Common myeloid progenitor, CD34-positive (primary cell): ENCODE measurements at places on chromosomes 12 and 14.

DNA sequence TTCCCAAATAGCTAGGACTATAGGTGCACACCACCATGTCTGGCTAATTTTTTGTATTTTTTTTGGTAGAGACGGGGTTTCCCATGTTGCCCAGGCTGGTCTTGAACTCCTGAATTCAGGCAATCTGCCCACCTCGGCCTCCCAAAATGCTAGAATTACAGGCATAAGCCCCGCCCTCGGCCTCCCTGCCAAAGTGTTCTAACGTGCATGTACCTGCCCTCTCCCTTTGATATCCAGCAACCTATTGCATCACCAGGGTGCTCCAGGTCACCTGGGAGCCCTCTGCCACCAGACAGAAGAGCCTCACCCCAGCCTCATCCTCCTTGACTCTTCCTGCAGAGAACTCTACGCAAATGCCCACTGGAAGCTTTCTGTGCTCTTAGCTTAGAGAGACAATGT, 2.2 kb upstream of the EML1 start:
- no peaks in the 10 kb centered on the region for H3K36me3 ChIP-seq
- peaks cover 15% of the 10 kb centered on the region for H3K27me3 ChIP-seq
- H3K4me1 ChIP-seq, result peaks cover 8% of the 10 kb centered on the region
- H3K27ac ChIP-seq, result no peak overlapping the region
- H3K4me3 ChIP-seq, result no peak overlapping the region
- DNase-seq, result no peak

GRCh38 chr12:20985399-20985798, 145.6 kb upstream of the SLCO1B1 start:
- no peaks in the 10 kb centered on the region for H3K27me3 ChIP-seq
- H3K27ac ChIP-seq, result no peak overlapping the region
- no peak for DNase-seq

- H3K4me3 ChIP-seq, result no peak overlapping the region
- peak; percentile 20 for DNase-seq
- H3K27me3 ChIP-seq, result no peaks in the 10 kb centered on the region
- no peaks in the 10 kb centered on the region for H3K36me3 ChIP-seq
- H3K4me1 ChIP-seq, result peaks cover 19% of the 10 kb centered on the region
Measured at GRCh38 chr14:70988452-70988851, 81.2 kb downstream of the PCNX1 start.

DNA sequence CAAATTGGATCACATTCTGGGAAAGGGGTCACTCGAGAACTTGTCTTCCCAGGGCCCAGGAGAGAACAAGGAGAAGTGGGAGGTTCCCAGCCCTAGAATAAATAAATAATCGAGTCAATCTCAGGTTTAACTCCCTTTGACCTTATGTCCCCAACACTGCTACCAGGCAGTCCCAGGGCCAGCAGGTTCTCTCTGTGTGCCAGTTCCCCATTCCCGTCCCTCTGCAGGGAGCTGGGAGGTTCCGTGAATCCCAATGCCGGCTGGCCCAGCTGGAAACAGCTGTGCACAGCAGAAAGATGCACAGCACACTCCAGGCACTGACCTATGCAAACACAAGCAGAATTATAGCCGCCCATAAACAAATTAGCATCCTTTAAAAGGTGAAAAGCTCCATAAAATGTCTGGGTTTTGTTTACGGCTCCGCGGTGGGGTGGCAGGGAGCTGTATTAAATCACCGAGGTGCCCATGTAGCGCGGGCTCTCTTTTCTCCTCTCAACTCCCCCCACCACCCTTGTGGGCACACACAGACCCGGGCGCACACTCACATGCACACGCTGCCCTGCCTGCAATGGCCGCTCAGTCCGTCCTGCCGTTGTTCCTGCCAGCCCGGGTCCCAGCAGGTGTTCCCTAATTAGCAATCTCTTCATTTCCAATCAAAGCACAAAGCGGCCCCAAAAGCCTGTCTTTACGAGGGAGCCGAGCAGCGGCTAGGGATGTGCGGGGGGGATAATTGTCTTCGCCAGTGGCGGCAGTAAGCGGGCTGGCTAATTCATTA, 46.6 kb upstream of the ESRRB start:
- peaks cover 14% of the 10 kb centered on the region for H3K27me3 ChIP-seq
- no peak overlapping the region for H3K27ac ChIP-seq
- H3K4me1 ChIP-seq, result peaks cover 6% of the 10 kb centered on the region
- no peak for DNase-seq
- no peak overlapping the region for H3K4me3 ChIP-seq
- H3K36me3 ChIP-seq, result no peaks in the 10 kb centered on the region

DNA sequence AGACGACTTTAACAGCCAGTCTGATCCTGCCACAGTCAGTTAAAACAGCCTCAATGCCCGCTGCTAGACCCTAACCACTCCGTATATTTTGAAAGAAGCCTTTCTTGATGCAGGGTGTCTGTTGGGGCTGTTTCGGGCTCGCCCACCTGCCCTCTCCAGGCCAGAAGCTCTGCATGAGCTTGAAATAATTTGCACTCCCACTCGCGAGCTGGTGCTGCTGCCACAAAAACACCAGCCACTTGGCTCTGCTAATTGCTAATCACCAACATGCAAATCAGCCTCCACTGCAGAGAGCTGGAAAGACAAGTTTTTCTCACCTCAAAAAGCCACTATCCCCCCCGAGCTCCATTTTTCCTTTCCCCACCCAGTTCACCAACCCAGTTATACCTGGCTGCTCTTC, 15.5 kb downstream of the BAZ2A start:
- DNase-seq, result no peak
- H3K36me3 ChIP-seq, result peaks cover 83% of the 10 kb centered on the region
- no peaks in the 10 kb centered on the region for H3K27me3 ChIP-seq

GRCh38 chr12:81284137-81284536, 206.3 kb downstream of the ACSS3 start:
- H3K4me1 ChIP-seq, result no peaks in the 10 kb centered on the region
- no peak overlapping the region for H3K27ac ChIP-seq
- no peaks in the 10 kb centered on the region for H3K27me3 ChIP-seq
- no peaks in the 10 kb centered on the region for H3K36me3 ChIP-seq
- no peak for DNase-seq

DNA sequence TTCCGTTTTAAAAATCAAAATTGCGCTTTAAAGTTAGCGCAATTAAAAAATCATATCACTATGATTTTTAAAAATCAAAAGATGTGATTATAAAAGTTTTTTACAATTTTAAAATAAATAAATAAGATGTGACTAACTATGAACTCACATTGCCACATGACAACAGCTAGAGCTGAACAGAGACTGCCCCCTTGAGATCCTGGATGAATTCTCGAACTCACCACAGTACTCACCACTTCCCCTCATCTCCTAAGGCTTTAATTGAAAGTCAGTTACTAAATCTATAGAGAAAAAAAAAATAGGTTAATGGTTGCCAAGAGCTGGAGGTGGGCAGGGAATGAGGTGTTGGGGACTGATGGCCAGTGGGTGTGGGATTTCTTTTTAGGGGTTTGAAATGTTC, 384.2 kb downstream of the ZFP36L1 start:
- no peaks in the 10 kb centered on the region for H3K27me3 ChIP-seq
- peak; percentile 42 for DNase-seq
- no peaks in the 10 kb centered on the region for H3K36me3 ChIP-seq
- no peak overlapping the region for H3K4me3 ChIP-seq
- no peak overlapping the region for H3K27ac ChIP-seq
- H3K4me1 ChIP-seq, result peaks cover 10% of the 10 kb centered on the region

DNA sequence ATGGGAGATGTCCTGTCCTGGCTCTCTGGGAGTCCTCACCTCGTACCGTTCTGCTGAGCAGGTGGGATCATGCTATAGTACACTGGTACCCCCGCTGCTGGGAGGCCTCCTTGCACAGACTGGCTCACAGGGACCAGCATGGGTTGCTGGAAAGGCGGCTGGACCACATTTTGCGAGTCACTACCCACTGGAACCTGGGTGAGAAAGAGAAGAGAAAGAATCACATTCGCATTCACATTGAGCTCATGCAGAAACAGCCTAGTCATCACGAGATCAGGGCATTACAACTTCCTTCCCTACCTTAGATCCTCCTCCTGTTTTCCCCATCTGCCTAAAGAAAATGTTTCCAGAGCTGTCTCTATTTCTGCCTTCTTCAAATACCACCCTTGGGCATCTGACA, 17.3 kb upstream of the STAC3 start:
- no peak overlapping the region for H3K27ac ChIP-seq
- peak; percentile 50 for DNase-seq
- no peaks in the 10 kb centered on the region for H3K27me3 ChIP-seq
- peaks cover 16% of the 10 kb centered on the region for H3K36me3 ChIP-seq
- peaks cover 15% of the 10 kb centered on the region for H3K4me1 ChIP-seq
- no peak overlapping the region for H3K4me3 ChIP-seq

DNA sequence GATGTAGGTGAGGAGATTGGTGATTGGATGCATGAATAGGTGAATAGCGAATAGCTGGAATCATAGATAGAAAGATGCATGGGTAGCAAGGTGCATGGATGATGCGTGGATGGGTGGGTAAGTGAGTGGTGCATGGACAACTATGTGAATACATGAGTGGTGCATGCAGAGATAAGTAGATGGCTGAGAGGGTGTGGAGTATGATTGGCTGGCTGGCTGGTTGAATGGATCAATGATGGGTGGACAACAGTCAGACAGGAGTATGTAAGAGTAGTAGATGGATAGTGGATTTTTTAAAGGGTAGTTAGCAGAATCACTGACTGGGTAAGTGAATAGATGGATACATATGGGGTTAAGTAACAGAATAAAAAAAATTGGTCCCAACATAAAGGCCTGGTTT, 33.9 kb downstream of the SERPINA3 start:
- no peaks in the 10 kb centered on the region for H3K36me3 ChIP-seq
- H3K27ac ChIP-seq, result no peak overlapping the region
- no peak for DNase-seq
- H3K4me1 ChIP-seq, result no peaks in the 10 kb centered on the region
- H3K4me3 ChIP-seq, result no peak overlapping the region

GRCh38 chr14:95185767-95186392, 28.6 kb upstream of the DICER1 start:
- H3K27me3 ChIP-seq, result no peaks in the 10 kb centered on the region
- H3K36me3 ChIP-seq, result no peaks in the 10 kb centered on the region
- H3K4me3 ChIP-seq, result peak overlapping the region; percentile 57
- peak overlapping the region; percentile 73 for H3K27ac ChIP-seq
- H3K4me1 ChIP-seq, result peaks cover 52% of the 10 kb centered on the region

GRCh38 chr12:120674097-120674636, 12.8 kb upstream of the MLEC start:
- no peaks in the 10 kb centered on the region for H3K27me3 ChIP-seq
- H3K36me3 ChIP-seq, result no peaks in the 10 kb centered on the region
- no peak overlapping the region for H3K4me3 ChIP-seq
- no peaks in the 10 kb centered on the region for H3K4me1 ChIP-seq
- H3K27ac ChIP-seq, result no peak overlapping the region

DNA sequence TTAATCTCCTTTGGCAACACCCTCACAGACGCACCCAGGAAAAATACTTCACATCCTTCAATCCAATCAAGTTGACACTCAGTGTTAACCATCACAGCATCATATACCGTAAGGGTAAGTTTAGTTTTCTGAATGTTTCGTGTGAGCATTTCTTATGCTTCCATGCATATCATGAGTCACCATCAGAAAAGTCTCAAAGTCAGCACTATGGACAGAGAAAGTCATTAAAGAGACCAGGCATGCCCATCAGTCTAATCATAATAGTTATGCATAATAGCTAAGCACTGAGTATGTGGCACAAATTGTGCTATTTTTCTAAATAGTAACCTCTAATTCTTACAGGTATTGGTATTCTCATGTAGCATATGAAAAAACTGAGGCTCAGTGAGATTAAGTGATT, 158.8 kb upstream of the PRMT8 start:
- H3K36me3 ChIP-seq, result no peaks in the 10 kb centered on the region
- peaks cover under 1% of the 10 kb centered on the region for H3K27me3 ChIP-seq
- no peak overlapping the region for H3K27ac ChIP-seq
- no peak for DNase-seq

- no peaks in the 10 kb centered on the region for H3K27me3 ChIP-seq
- no peak for DNase-seq
- H3K36me3 ChIP-seq, result peaks cover 6% of the 10 kb centered on the region
- peak overlapping the region; percentile 97 for H3K4me3 ChIP-seq
- peak overlapping the region; percentile 95 for H3K27ac ChIP-seq
Measured at GRCh38 chr12:123232472-123232806, 502 bp downstream of the MPHOSPH9 start.

- peaks cover 4% of the 10 kb centered on the region for H3K36me3 ChIP-seq
- DNase-seq, result no peak
- H3K4me3 ChIP-seq, result no peak overlapping the region
- no peaks in the 10 kb centered on the region for H3K27me3 ChIP-seq
- H3K4me1 ChIP-seq, result no peaks in the 10 kb centered on the region
Measured at GRCh38 chr12:47750229-47750798, 8.4 kb downstream of the RAPGEF3 start.

GRCh38 chr14:61754627-61755381, 7.4 kb upstream of the SNAPC1 start:
- no peaks in the 10 kb centered on the region for H3K4me1 ChIP-seq
- no peaks in the 10 kb centered on the region for H3K27me3 ChIP-seq
- no peak for DNase-seq
- H3K27ac ChIP-seq, result no peak overlapping the region

DNA sequence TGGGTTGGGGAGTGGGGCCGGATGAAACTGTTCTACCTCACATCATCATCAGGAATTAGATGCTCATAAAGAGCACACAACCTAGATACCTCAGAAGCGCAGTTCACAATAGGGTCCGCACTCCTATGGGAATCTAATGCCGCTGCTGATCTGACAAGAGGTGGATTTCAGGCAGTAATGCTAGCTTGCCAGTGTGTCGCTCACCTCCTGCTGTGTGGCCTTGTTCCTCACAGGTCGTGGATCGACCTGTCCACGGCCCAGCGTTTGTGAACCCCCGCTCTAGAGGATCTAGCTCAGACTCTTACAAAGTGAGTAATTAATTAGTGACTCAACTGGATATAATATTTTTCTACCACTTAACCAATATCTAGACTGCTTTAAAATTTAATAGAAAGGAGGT, 5.8 kb downstream of the PPP1R12A start:
- peaks cover 18% of the 10 kb centered on the region for H3K4me1 ChIP-seq
- DNase-seq, result no peak
- H3K36me3 ChIP-seq, result no peaks in the 10 kb centered on the region
- no peak overlapping the region for H3K27ac ChIP-seq
- H3K4me3 ChIP-seq, result no peak overlapping the region
- no peaks in the 10 kb centered on the region for H3K27me3 ChIP-seq

DNA sequence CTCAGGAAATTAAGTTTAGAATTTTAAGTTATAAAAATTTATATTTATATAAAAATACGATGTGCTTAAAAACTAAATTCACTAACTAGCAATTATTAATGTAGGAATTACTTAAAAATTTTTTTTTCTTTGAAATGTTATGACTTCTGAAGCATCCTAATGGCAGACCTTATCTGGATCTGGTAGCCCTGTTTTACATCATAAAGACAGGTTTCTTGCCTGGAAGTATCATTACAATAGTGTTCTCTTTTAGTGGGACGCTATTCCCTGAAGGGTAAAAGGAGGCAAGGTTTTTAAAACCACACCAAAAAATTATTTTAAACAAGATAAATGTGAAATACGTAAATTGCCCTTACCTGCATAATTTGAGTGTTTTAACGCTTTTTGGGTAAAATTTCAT, 2.1 kb downstream of the WDR20 start:
- no peaks in the 10 kb centered on the region for H3K36me3 ChIP-seq
- no peak for DNase-seq
- H3K4me3 ChIP-seq, result no peak overlapping the region
- H3K4me1 ChIP-seq, result peaks cover 10% of the 10 kb centered on the region
- H3K27me3 ChIP-seq, result no peaks in the 10 kb centered on the region

GRCh38 chr14:74975059-74975810, 19.8 kb upstream of the PGF start:
- H3K36me3 ChIP-seq, result no peaks in the 10 kb centered on the region
- no peak overlapping the region for H3K4me3 ChIP-seq
- no peak for DNase-seq
- no peaks in the 10 kb centered on the region for H3K27me3 ChIP-seq
- no peak overlapping the region for H3K27ac ChIP-seq
